ENCODE measurements at places on chromosomes 16 and 17. TPM values are rescaled to one million over a fixed set of nuclear protein-coding genes. Genes with fewer than 3 reads are reported as not detected.

GRCh38 chr16:27824786-27825185 lies 238.7 kb downstream of the GSG1L start:
- DNase-seq = no peak

GRCh38 chr16:86142801-86143236 lies 243.9 kb downstream of the IRF8 start:
- DNase-seq = no peak

The PLEKHH3 gene
- 13.4 TPM for total RNA-seq

DNA sequence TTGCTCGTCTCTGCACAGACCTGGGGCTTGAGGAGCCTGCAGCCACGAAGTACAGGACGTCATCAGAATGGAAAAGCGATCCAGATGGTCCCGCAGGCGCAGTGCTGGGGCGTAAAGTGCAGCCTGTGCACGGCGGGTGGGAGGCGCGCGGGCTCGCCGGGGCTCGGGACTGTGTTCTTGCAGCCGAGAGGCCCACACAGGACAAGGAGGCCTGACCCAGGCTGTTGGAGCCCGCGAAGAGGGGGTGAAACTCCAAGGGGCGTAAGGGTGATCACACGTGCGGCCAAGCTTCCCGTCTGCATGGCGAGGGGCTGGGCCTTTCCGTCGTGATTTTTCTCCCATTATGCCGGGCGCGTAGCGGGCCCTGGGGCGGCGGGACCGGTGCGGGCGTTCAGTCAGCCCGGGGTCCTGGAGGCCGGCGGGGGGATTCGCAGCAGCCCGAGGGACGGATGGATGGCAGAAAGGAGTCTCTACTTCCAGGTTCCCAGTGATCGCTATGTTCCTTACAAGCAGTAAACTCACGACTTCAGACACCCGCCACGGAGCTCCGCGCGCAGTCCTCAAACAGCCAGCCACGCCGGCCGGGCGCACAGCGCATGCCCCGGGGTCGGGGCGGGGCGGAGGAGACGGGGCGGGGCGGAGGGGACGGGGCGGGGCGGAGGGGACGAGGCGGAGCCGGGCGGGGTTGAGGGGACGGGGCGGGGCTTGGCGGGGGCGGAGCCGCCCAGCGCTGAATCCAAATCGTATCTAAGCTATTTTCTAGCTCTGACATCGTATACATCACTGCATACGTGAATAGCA lies 141.0 kb upstream of the KCNJ18 start:
- DNase-seq = peak; percentile 56

DNA sequence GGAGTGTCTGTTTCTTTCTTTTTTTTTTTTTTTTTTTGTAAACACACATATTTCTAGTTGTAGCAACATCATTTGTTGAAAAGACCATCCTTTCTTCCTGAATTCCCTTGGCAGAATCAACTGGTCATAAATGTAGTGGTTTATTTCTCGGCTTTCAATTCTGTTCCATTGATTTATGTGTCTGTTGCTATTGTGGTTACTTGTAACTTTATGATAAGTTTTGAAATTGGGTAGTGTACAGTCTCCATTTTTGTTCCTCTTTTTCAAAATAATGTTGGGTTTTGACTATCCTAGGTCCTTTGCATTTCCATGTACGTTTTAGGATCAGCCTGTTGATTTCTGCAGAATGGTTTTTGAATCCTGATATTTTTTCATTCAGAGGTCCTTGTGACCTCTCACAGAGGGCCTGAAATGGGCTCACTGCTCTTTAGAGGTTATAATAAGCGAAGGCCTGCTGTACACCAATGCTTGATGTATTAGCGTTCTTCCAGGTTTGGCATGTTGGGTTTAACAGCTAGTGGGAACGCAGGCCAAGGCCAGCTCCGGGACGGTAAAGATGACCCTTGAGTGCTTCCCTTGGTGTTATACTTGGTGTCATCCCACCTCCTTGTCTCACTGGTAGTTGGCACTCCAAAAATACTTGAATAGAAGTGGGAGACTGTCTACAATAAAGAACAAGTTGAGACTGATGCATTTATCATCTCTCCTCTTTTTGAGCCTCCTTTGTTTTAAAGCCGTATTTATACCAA lies 43.8 kb downstream of the ZNRF1 start:
- no peak for DNase-seq

The GAS7 gene
- 41.5 TPM for total RNA-seq

DNA sequence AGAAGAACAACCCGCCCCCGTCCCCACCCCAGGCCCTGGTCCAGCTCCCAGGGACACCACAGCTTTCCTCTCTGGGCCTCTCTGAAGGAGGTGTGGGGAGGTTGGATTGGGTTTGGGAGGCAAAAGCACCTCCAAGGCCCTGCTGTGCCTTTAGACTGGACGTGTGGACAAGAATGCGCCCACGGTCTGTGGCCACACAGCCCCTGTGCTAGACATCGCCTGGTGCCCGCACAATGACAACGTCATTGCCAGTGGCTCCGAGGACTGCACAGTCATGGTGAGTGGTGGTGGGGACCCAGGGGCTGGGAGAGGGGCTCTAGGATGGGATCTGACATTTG lies 3.0 kb downstream of the CORO1A start:
- no peak for DNase-seq

The MT3 gene
- total RNA-seq = not detected

The CA5A gene
- not detected for total RNA-seq

The GPR179 gene
- total RNA-seq = not detected

The JUP gene
- 35.9 TPM for total RNA-seq

- no peak for DNase-seq
These were observed 17.7 kb downstream of the PRAC1 start for GRCh38 chr17:48704361-48705248.

The CACNA1H gene
- total RNA-seq = 1.8 TPM

DNA sequence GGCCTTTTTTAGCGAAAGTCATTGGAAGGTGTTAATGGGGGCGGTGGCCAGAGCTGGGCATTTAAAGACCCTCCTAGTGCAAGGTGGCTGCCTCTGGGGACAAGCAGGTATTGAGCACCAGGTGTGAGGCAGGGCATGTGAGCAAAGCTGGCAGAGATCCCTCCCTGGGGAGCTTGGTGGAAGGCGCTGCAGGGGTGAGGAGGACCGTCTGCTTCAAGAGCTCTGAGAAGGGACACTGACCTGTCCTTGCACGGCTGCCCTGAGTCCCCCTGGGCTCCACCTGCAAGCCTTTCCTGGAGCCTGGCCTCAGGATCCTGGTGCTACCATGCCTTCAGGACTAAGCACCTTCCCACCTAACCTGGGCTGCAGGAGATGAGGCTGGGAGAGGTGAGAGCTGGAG lies 127.0 kb upstream of the CIBAR2 start:
- no peak for DNase-seq

DNA sequence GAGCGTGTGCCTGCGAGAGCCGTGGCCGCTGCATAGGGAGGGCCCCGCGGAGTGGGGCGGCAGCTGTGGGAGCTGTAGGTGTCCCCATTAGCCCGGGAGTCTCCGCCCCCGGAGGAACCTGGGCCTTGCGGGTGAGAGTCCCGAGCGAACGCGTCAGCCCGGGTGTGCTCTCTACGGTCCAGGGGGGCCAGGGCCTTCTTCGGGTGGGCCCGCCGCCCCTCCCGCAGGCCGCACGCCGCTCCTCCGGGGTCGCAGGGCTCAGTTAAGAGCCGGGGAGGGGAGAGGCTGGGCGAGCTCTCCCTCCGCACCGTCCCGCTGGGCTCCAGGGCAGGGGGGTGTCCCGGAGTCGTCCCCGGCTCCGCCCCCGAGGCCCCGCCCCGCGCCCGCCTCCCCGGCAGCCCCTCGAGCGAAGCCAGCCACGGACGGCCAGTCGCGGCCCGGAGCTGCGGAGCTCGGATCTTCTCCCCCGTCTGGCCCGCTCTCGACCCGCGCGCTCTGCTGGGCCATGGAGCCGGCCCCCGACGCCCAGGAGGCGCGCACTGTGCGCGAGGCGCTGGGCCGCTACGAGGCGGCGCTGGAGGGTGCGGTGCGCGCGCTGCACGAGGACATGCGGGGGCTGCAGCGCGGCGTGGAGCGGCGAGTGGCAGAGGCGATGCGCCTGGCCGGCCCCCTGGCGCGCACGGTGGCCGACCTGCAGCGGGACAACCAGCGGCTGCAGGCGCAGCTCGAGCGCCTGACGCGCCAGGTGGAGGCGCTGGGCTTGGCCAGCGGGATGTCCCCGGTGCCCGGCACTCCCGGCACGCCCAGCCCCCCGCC lies at the start of gene SMTNL2:
Gene SMTNL2, plus strand, starts transcription at position 429 of the 816 bp plus-strand sequence. Its CDS starts 77 bp downstream, at position 506.
- DNase-seq = no peak

GRCh38 chr16:62034231-62035114 lies 1.8 kb downstream of the CDH8 start:
- DNase-seq = no peak

The CHMP6 gene
- 17.5 TPM for total RNA-seq

DNA sequence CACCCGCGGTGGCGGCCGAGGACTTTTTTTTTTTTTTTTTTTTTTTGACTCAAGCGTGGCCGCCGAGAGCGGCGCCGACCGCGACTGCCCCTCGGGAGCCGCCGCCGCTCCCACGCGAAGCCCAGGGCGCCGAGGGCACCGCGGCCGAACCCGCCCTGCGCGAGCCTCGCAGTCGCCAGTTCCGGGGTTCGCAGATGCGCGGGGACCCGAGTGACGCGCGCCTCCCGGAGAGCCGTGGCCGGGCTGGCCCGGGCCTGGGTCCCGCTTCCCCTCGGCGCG lies 1.1 kb downstream of the METRNL start:
- no peak for DNase-seq

The SLC47A1 gene
- 0.95 TPM for total RNA-seq

The C1QTNF1 gene
- total RNA-seq = 438 TPM

DNA sequence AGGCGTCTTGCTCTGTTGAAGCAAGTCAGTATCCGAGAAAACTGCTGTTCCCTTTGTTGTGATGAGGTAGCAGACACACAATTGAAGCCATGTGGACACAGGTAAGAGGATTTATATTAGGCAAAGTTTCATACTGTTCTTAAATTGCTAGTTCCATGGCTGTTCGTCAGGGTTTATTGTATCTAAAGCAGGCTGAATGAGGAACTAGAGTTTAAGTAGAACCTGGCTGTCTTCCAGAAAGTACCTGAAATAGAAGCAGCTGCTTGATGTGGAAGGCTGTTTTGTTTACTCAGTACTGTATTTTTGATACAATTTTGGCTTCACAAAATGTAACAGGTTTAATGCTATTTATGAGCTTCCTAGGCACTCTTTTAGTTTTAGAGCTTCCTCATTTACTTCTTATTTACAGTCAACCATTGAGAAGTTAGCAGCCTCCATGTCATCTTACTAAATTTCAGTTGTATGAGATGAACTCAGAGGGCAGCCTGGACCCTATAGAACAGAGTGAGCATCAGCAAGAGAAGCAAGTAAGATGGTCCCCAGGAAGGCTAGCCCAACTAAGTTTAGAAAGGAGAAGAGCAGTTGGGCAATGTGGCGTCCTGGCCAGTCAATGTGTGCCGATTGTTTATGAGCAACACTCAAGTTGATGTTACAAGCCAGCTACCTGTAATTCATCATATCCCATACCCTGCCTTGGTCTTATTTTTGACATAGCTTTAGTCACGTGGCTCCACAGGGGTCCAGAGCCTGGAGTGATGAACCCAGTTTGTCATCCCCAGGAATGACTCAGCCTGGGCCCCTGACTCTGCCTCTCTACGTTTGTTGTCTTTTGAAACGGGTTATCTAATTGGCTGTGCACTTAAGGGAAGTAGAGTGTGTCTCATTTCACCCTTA lies 9.7 kb upstream of the ARL2BP start:
- no peak for DNase-seq

The CNTD1 gene
- total RNA-seq = 0.09 TPM

Measured in omental fat pad (tissue), 4 donors.